ENCODE measurements at places on chromosomes 4 and X.

- DNase-seq = no peak
Observed at GRCh38 chr4:87843936-87844335, 11.2 kb downstream of the MEPE start.

- no peak for DNase-seq
Observed at GRCh38 chrX:151081016-151081415, 95.4 kb upstream of the GPR50 start.

DNA sequence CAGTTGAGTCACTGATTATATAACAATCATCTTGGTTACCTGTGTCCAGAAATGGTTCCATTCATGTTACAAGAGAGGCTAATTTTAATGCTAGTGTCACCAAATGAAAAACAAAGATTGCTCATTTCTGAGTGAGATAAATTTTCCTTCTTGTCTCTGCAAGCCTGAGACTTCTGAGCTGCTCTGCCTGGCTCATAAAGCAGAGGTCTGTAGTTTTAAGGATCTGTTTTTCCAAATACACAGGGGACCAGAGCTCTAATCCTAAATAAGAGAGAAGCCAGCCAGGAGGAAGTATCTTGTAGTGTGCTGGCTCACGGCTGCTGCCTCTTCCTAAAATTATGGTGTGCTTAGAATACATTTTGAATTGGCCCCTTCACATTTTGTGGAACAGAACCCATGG is 42.6 kb downstream of the CLDN34 start:
- DNase-seq = no peak

- DNase-seq = no peak
Observed at GRCh38 chr4:123598331-123598730, 201.7 kb downstream of the SPRY1 start.

DNA sequence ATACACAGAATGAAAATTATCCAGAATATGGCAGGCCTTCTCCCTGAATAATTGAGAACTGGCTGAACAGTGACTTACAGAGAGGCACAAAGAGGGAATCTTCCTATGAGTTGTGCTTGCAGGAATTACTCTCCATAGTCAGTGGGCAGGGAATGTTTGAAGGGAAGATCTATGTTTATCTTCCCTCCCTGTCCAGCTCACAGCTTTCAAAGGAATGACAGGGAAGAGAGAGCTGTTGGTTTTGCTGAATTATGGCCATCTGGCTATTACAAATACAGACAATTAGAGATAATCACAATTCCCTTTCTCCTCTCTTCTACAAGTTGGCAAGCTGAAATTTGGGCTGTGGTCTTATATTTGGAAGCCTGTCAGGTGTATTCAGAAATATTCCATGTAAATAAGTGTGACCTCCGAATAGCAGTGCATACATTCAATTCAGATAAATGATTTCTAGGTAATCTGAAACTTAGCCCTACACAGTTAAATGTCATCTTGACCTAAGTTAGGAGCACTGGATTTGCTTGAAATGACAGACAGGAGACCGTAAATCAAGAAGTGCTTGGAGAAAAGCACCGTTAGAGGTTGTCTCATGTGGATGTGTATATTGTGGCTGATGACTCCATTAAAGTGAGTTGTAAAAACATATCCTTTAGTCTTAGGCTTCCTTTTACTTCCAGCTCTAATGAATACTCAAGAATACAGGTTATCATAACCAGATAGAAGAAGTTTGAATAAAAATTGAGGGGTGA is 136.8 kb downstream of the C4orf33 start:
- DNase-seq = no peak

DNA sequence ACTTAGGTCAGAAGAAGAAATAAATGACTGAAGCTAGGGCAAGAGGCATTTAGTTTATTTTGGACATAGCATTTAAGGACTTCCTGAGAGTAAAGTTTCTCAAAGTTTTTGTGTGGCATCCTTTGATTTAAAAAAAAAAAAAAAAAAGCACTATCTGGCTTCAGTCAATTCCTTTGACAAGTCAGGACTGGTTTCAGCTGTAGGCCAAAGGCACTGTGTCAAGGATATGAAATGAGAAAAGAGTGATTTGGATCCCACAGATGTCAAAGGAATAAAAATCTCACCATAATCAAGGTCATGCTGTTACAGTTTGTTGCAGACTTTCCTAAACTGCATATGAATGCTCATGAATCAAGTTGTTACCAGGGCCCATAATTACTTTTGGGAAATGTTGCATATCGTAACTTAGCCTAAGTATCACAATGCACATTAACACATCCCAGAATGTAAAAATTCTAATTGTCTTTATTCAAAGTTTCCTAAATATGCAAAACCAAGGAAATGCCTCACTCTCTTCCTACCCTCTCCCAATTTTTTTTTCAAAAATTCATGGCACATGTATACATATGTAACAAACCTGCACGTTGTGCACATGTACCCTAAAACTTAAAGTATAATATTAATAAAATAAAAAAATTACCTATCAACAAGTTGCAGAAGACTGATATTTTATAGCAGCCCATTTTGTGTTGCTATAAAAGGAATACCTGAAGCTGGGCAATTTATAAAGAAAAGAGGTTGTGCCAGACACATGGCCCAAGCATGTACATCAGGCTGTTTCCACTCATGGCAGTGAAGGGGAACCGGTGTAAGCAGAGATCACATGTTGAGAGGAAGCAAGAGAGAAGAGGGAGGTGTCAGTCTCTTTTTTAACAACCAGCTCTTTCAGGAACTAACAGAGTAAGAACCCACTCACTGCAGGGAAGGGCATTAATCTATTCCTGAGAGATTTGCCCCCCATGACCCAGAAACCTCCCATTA is 33.7 kb upstream of the ADAMTS3 start:
- no peak for DNase-seq

- no peak for DNase-seq
Observed at GRCh38 chr4:14308229-14308651, 680.7 kb upstream of the BOD1L1 start.

- no peak for DNase-seq
Observed at GRCh38 chrX:37367946-37368345, 18.8 kb downstream of the PRRG1 start.

DNA sequence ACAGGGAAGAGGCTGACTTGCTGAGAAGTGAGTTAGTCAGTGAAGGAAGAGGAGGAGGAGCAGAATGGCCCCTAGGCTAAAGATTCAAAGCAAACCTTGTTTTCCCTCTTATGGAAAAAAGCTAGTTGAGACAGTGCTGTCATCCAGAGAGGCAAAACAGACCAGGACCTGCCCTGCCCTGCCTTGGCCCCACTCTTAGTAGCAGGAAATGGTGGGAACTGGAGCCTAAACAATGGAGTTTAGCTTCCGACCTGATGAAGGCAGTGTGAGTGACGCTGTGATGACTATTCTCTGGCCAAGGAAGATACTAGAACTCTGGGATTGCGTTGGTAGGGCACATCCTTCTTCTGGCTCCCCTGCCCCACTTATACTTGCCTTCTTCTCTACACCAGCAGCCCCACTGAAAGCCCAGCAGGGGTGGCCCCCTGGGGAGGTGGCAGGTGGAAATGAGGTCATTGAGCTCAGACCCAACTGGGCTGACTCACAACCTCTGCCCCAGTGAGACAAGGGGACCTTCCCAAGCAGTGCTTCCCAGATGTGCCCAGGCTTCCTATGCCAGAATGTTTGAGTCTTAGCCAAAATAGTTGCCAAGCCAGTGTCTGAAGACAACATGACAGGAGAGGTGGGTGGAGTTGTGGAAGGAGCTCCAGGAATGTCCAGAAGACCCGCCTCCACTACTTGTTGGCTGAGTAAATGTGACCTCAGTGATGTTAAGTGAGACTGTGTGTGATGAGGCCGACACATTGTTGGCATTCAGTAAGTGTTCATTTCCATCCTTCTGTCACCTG is 38.8 kb downstream of the MSN start:
- DNase-seq = no peak

DNA sequence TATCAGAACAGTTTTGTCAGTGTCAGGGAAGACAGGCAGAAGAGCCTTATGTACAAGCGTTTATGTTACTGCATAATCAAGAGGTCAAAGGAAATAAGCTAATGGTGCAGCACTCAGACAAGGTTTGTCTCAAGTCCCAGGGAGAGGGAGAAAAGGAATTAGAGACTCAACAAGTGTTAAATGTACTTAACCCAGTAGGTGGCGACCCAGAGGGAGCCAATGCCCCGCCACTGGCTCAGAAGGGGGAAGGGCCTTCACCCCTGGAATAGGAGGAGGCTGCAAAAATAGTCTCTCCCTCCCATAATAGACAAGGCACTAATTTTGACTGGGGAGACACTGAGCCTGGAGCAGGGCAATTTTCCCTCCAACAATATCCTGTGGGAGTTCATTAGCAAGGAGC is 14.1 kb upstream of the PAPSS1 start:
- DNase-seq = no peak

DNA sequence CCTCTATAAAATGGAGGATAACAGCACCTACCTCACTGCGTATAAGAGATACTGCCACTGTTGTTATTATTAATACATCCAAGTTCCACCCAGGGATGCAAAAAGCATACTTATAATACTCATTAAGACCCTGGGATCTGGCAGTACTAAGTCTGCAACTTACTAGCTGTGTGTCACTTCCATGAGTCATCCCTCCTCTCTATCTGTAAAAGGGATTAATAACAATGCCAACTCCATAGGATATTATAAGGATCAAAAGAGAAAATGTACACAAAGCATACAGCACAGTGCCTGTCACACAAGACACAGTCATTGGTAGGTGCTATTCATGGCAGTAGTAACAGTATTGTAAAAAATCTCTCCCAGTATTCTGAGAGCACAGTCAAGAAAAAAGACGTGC is 216.7 kb downstream of the HS6ST2 start:
- no peak for DNase-seq

Measured in NCI-H1930 (cell line).